ENCODE measurements at places on chromosomes 2 and 18.

GRCh38 chr18:4870177-4870773, 326.8 kb downstream of the AKAIN1 start:
- no peak for DNase-seq

DNA sequence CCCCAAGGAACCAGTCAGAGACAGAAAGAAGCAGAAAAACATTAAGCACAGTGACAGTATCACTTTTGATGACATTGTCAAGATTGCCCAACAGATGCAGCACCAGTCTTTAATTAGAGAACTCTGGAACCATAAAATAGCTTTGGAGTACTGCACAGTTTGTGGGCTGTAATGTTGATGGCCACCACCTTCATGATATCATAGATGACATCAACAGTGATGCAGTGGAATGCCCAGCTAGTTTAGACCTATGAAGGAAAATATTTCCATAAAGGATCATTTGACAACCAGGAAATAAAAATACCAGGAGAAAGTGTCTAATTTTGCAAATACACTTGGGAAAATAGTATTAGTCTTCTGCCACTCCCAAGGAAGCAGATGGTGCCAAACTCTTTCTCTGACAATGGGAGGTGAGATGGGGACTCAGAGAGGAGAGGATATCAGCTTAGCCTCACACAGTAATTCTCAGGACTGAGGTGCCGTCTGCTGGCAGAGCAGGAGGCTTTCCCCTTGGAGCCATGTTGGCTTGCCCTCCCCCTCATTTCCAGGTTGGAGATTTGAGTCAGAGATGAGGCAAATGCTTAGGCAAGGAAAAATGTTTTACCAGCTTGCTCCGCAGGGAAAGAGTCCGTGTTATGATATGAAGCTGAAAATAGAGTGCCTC, 107.5 kb upstream of the CELF4 start:
- no peak for DNase-seq

DNA sequence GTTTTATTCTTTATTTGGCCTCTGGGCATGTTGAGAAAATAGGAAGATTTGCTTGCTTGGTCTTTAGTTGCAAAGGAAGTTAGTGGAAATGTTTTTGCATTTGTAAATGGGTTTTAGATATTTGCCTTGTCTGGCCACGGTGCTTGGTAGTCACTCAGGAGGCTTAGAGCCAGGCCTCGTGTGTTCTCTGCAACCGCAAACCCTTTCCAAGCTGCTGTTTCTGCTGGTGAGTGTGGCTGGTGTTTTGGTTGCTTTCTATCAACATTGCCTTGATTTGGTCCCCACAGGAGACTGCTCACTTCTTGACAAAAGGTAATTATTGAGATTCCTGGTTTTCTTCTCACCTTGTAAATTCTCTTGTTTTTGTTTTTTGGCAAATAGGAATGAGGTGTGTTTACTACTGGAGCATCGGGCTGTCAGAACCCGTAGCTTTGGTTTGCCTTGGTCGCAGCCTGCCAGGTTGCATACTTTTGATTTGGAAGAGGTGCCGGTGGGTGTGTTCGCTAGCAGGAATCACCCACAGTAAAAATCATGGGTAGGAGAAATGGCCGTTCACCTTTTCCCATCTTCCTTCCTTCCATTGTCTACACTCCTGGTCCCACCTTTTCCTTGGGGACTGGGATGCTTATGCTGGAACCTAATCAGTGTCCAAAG, 15.8 kb downstream of the ASAP2 start:
- DNase-seq, result no peak

DNA sequence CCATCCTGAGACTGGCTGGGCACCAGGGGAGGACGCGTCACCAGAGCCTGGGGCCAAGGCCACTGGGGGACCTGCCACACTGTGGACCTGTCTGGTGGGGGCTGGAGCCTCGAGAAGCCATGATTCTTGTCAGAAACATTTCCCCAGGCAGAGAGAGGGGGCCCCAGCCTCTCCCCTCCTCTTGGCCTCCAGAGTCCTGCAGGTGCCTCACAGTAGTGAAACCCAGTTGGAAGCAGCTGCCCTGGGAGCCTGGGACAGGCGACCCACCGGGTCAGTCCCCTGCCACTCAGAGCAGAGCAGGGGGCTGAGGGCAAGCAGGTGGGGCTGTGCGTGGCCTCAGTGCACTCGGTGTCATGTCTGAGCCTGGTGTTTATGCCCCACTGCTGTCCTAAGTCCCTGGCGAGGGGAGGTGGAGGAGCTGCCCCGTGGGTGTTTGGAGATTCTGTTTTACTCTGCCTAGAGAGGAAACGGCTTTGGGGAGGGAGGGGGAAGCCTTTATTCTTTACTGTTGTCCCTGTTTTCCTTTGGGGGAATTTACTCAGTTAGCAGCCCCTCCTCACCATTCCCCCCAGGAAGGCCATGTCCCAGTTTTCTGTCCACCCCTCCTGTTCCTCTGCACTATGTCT, 7.7 kb downstream of the OXER1 start:
- no peak for DNase-seq

DNA sequence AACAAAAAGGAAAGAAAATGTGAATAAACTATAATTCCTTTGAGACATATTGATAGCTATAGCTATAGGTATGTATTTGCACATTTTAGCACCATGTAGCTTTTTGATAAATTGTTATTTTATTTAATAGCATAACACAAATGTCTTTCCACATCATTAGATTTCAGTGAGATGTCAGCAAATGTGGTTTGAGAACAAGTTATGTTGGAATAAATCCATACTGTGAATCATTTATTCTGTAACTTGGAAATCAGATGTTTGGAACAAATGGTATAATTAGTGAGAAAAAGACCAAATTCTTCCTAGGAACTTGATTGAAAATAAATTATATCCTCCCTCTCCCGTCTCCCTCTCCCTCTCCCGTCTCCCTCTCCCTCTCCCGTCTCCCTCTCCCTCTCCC, 62.8 kb downstream of the NABP1 start:
- DNase-seq, result no peak

GRCh38 chr2:37119157-37119556, 34.8 kb downstream of the GPATCH11 start:
- DNase-seq, result no peak

GRCh38 chr18:34867520-34867919, 157.4 kb downstream of the DTNA start:
- no peak for DNase-seq
